HL-60 (cell line): ENCODE measurements at places on chromosomes 16 and 17.

DNA sequence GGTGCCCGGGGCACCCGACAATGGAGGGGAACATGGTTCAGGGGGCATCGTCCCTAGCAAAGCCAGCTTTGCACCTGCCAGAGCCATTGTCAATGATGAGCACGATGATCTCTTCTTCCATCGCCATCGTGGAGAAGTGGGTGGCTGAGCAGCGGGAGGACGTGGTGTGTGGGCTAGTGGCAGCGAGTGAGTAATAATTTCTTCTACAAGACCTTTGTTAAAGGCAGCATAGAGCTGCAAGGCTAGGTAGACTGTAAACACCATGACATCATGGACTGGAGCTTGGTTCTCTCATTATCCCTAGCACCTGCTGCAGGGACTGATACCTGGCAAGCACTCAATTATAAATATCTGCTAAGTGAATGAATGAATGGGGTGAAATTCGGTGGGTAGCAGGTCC, 6.7 kb upstream of the HEATR3 start:
- DNase-seq: no peak

DNA sequence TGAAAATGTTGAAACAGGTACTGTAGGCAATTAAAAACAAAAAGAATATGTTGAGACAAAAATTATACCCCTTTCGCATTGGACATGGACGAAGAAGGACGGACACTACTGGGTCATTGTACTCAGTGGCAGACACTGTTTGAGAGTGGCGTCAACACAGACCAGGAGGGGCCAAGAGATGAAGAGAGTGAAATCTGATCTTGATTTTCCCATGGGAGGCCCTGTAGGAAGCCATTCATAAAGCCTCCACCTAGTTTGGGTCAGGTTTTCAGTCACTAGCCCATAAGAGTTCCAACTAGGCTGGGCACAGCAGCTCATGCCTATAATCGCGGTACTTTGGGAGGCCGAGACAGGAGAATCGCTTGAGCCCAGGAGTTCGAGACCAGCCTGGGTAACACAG, 23.6 kb upstream of the SMURF2 start:
- no peak for DNase-seq

DNA sequence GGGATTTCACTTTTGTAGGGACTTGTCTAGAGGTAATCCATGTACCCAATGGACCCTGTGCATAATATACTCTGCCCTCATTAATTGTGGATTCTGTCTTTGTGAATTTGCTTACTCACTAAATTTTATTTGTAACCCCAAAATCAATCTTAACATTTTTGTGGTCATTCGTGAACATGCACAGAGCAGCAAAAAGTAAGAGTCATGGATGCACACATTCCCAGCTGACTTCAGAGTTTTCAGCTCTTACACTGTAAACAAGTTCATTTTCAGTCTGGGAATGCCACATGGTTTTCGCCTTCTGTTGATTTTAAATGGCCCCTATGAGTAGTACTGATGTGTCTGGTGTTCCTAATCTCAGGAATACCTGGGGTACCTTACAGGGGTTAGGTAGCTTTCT, 24.3 kb downstream of the TAC4 start:
- no peak for DNase-seq

DNA sequence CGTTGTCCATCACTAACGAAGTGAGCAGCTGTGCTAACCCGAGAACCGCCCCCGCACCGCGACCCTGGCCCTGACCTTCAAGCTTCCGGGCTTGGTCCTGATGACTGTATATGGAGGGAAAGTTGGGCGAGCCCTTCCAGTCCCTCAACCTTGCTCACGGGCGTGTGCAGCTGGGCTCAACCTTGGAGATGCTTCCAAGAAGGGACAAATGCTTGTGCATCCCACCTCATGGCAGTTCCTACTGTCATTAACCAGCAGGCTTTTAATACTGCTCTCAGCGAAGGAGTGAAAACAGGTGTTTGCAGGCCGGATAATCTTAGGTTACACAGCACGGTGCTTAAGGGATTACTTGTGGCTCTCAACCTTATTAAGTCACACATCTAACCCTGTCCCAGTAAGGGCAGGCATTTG, 33.5 kb downstream of the SRL start:
- no peak for DNase-seq

DNA sequence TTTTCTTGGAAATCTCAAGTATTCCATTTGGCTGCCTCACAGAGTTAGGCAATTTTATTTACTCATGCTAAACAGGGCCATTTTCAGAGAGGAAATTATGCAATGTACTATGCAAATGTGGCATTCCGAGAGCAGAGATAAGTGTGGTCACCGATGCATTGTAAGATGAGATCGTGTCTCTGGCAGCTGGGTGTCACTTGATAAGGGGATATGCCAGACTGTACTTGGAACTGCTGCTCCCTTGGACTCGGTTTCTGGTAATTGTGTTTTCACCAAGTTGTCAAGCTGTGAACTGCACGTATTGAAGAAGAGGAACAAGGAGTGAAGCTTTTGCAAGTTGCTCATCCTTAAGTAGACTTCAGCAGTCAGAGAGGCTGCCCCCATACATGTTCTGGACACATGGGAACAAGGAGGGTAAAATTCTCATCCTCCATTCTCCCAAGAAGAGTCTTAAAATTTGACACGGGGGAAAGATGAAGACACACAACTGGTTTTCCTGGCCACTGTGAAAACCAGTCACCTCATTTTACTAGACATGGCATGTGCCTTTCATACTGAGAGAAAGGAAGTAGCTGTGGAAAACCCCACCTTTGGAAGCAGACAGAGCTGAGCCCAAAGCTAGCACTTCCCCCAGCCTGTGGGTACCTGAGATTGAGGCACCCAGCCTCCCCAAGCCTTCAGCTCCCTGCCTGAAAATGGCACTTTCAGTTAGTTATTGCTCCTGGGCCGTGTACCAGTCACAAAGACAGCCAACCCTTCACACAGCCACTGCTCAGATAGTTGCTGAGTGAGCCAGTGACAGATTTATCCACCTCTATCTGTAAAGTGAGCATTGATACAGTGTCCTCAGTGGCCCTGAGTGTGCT, 150.7 kb downstream of the SOCS1 start:
- peak; percentile 87 for DNase-seq

DNA sequence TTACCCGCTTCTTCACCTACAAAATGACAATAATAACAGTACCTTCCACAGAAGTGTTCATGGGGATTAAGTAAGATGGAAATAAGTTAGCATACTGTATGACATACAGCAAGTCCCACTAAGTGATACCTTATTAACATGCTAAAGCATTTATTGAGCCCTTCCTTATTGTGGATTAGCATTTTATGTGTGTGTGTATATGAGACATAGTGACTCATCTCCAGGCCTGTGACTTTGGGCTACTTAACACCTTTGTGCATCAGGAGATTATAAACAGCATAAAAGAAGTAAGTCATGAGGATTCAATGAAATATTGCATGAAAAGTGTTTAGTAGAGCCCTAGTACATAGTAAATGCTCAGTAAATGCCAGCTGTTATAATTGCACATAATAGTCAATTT, 52.9 kb downstream of the CA10 start:
- DNase-seq: no peak

- no peak for DNase-seq
Observed at GRCh38 chr17:63519116-63519881, 3.9 kb upstream of the KCNH6 start.

DNA sequence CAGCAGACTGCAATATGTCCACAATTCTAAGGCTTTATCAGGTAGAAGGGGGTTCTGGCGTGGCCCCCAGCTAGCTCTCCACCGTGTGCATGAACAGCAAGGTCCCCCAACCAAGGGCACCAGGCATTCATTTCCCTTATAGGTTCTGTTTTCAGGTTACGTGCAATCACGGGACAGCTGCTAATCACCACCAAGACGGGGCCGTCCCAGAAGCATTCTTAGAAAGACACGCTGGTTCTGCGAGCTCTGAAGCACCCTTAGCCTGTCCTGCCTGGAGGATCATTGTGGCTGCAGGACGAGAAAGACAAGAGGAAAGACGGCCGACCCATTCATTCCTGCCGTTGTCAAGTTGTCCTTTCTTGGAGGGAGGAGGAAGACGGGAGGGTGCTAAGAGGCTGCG, 302.9 kb downstream of the SOX9 start:
- no peak for DNase-seq

DNA sequence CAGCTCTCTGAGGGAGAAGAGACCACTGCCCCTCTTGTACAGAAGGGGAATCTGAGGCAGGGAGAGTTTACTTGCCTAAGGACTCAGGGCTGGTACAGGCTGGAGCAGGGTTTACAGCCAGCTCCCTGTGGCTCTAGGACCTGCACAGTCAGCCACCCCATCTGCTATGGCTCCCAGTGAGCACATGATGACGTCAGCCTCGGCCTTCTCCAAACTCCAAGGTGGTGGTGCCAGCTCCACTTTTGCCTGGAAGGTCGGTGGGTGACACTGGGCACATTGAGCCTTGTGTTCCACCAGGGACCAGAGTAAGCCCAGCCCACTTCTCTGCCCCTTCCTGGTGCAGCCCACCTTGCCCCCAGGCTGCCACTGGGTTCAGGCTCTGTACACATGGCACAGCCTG, 202.2 kb downstream of the ENGASE start:
- DNase-seq: no peak

DNA sequence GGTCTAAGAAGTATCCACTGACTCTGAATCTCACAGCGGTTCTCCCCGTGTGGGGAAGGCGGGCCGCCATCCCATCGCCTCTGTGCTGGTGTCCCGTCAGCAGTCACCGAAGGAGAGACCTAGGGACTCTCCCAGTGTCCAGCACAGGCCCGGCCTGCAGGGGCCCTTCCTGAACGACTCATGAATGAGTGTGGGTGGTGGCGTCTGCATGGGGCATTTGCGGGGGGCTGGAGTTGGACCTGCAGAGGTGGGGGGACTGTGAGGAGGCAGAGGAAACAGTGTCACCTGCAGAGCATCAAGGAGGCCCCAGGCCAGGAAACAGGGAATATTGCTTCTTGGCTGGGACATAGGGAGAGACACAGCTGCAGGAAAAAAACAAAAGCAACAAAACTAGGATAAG, 10.3 kb downstream of the KCNG4 start:
- DNase-seq: no peak

GRCh38 chr17:49787884-49788477, 500 bp upstream of the KAT7 start:
- no peak for DNase-seq

DNA sequence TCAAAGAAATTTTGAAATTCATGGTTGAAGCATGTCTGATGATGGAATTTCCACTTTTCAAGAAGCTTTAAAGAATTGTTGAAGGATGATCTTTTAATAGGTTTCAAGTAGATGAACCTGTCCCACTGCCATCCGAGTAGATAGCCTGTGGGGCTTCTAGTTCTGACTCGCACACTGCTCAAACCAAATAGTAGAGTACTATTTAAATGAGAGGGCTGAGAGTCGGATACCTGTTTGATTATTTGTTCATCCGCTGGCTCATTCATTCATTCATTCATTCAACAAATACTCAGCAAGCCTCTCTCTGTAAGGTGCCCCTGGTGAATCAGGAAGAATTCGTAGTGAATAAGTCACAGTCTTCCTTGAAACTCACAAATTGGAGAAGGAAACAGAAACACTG, 108.2 kb upstream of the IRX5 start:
- DNase-seq: no peak

GRCh38 chr16:88319116-88319965, 63.4 kb upstream of the ZNF469 start:
- no peak for DNase-seq

- no peak for DNase-seq
Observed at GRCh38 chr16:49640581-49640980, 215.3 kb downstream of the ZNF423 start.

GRCh38 chr17:52383493-52384100, 225.1 kb upstream of the CA10 start:
- DNase-seq: peak; percentile 4

DNA sequence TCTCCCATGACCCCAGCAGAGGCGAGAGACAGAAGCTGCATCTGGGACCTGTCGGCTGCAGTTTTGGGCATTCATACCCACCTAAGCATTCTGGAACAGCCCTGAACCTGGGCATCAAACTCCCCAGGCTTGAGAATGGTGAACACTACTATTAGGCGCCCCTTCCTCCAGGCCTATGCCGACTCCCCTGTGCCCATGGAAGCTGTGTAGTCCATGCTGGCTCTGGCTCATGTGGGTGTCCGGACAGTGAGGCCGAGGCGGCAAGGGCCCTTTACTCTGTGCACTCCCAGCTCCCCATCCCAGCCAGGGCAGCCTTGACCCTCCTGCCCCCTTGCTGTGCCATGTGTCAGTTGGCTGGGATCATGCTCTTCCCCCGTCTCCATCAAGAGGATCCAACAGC, 89.0 kb upstream of the TOB1 start:
- no peak for DNase-seq

DNA sequence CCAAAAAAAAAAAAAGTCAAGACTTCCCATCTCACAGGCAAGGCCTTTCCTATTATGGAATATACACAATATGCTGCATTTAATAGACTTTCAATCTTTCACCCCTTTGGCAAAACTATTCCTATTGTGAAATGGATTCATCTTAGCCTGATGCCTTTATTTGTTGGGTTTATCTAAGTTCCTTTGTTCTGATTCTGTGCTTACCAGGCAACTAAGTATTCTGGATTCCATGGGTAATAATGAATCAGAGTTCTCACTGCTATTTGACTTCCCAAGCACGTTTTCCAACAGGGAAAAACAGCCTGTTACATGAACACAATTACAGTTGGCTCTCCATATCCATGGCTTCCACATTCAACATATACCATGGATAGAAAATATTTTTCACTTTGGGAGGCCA, 135.5 kb downstream of the MYO1D start:
- no peak for DNase-seq

- no peak for DNase-seq
Observed at GRCh38 chr17:8137645-8138373, 13.9 kb upstream of the HES7 start.

GRCh38 chr16:71631776-71632175, 5.8 kb downstream of the MARVELD3 start:
- no peak for DNase-seq

DNA sequence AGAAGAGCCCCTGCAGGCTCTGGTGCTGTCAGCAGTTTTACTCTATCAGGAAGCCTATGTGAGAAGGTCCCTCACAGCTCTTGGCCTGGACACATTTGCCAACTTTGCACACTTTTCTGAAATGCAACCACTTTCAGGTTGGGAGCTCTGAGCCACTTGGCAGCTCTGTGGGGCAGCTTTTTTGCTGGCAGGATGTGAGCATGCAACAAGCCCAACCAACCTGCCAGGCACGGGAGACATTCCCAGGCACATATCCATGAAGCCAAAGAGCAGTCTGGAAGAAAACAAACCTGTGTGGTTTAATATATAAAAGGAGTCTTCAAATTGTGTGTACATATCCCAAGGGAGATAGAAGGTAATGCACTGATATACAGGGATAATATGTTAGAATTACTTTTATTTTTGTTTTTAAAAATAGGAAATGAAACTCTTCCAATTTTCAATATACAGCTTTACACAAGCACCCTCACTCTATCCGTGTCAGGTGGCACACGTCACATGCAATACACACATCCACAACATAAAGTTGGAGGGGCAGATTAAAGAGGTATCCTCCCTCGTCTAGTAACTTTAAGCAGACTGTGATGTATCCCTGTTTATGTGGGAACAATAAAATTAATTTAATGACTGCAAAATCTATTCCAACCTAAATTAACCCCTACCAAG, 57.4 kb upstream of the COX10 start:
- no peak for DNase-seq

GRCh38 chr16:73390936-73391335, 343.0 kb upstream of the ZFHX3 start:
- DNase-seq: no peak
